Fibroblast of the aortic adventitia (primary cell): ENCODE measurements at places on chromosomes 2 and 18.

- DNase-seq, result peak; percentile 97
These were observed 24.2 kb upstream of the CASP8 start for GRCh38 chr2:201235860-201236811.

DNA sequence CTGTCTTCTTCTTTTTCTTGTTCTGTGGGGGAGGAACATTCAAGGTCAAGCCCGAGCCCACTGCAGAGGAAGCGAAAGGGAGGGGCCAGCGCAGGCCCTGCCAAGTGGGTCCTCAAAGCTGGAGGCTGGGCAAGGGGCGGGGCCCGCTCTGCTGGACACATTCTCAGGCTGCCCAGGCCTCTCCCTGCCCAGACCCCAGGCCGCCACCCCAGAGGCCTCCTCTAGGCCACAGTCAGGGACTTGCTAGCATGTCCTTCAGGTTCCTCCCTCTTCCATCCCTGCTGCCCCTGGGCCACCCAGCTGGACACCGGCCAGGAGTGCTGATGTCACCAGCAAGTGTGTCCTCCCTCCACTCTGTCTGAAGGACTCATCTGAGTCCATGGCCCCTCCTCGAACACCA, 44.1 kb downstream of the KIF1A start:
- DNase-seq, result no peak

DNA sequence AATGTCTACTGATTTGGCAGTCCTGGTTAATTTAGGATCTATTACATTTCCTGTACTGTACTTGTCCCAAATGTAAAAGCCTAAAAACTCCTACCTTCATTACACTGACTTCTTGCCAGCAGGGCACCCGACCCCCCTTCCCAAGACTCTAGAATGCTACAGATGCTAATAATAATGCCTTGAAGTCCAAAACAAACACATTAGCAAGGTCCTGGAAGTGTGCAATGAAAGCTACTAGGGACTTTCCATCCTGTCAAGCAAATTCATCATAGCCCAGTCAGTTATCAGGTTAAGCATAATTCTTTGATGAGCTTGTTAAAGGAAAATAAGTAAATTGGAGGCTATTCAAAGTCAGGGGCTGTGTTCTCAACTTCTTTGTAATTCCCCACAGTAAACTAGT, 115.3 kb upstream of the RBBP8 start:
- DNase-seq, result peak; percentile 59

DNA sequence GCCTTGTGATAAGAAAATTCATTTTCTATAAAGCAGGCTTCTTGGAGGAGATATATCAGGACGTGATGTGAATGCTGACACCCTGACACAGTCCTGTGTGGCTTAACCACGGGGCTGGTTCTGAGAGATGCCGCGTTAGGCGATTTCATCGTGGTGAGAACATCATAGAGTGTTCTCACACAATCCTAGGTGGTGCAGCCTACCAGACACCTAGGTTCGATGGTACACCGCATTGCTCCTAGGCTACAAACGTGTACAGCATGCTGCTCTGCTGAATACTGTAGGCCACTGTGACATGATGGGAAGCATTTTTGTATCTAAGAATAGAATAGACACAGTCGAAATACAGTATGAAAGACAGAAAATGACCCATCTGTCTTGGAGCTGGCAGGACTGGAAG, 82.5 kb downstream of the TNFRSF11A start:
- DNase-seq, result no peak

DNA sequence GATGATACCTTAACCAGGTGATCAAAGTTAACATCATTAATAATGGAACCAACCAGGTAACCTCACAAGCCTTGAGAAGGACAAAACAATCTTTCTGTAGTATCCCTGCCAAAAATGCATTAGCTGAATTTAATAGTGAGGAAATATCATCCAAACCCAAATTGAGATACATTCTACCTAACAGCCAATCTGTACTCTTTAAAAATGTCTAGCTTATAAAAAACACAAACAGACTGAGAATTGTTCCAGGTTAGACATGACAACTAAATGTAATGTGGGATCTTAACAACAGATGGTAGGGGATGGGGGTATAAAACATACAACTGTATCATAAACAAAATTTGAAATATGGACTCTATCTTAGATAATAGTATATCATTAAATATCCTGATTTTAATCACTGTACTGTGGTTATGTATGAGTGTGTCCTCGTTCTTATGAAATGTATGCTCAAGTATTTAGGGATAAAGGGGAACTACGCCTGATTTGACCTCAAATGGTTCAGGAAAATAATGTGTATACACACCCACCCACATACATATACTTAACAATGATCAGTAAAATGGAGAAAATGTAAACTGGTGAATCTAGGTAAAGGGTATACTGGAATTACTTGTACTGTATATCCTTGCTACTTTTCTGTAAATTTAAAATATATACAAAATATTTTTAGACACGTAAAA, 1.7 kb downstream of the FANCL start:
- DNase-seq, result no peak

GRCh38 chr2:120468136-120468535, 122.2 kb downstream of the INHBB start:
- DNase-seq, result peak; percentile 32

GRCh38 chr2:176084611-176085119, 903 bp upstream of the EVX2 start:
- DNase-seq, result no peak

DNA sequence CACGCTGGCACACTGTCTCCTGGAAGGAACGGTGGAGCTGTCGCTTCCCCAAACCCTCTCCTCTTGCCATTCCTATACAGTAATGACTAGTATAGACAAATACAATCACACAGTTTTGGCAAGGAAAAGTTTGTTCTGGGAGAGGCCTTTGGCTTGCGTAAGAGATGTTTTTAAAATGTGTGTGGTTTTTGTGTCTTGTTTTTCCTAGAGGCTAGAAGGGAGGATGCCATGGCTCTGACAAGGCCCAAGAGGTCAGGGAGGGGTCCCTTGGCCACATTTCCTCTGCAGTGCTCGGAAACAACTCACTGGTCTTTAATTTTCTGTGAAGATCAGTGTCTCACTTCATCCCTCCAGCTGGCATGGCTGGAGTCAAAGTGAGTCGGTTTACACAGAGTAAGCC, 195.9 kb downstream of the SH3RF3 start:
- peak; percentile 99 for DNase-seq

DNA sequence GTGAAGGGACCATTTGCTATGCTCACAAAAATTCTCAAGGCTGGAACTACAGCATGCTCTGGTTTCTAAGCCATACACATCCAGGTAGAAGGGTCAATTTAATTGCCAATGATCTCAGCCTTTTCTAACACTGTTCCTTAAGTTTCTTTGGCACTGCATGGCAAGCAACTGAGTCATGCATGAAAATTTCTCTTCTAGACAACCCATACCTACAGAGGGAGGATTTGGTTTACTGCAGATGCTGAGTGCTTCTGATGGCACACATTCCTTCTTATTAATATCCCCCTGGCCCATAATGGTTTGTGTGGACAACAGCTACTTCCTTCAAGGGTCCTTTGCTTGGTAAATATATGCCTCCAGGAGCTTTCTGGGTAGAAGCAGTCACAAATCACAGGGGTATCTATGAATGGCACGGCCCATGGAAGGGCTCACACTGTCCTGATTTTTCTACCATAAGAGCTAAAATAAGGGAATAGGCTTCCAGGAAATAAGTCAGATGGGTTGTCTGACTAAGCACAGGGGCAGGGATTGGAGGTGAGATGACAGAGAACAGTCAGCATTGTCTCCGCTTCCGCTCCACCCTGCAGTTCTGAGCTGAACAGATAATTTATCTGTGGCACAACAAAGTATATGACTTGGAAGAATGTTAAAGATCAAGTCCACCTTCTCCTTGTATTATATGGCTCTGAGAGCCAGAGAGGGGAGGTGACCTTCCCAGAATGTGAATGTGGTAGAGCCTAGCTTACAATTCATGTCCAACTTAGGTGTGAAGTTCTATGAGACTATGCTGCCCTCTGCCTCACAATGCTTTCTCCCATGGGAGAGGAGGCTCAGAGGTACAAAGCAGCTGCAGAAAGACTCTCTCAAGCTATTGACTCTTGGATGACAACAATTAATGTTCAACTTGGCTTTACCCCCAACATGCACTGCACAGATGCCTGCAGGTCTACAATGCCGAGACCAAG, 199.2 kb upstream of the TNP1 start:
- no peak for DNase-seq

GRCh38 chr2:105886029-105886454, 141.3 kb downstream of the NCK2 start:
- DNase-seq, result peak; percentile 94

DNA sequence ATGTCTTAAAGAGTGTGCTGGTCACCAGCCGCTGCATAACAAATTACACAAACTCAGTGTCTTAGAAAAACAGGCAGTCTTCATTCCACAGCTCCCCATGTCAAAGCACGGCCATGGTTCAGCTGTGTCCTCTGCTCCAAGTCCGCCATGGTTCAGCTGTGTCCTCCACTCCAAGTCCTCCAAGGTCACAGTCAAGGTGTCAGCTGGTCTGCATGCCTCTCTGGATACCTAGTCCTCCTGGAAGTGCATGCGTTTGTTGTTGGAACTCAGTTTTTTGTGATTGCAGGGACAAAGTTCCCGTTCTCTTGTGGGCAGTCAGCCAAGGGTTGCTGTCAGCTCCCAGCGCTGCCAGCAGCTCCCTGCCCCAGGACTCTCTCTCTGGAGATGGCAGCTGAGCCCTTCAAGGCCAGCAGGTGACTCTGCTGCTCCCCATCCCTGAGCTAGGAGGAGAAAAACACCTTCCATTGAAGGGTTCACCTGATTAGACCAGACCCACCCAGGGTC, 304.0 kb upstream of the MYT1L start:
- no peak for DNase-seq

- DNase-seq, result peak; percentile 57
These were observed 10.6 kb downstream of the PTPRM start for GRCh38 chr18:7577706-7578105.

DNA sequence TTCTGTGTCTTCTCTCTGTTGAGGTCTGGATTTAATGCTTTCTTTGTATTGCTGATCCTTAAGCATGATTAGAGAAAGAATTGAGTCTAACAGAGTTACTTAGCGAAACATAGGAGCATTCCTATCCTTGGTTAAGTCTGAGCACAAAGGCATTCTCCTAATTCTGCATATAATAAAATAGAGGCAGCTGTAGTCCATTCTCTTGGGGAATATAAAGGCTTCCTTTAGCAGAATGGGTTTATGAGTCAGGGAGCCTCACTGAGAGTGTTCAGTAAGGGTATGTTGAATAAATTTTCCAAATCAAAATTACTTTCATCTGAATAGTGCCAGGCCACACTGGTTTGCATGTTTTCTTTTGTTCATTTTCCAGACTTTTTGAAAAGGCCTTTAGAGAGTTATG, 101.5 kb downstream of the GALNT1 start:
- DNase-seq, result no peak

DNA sequence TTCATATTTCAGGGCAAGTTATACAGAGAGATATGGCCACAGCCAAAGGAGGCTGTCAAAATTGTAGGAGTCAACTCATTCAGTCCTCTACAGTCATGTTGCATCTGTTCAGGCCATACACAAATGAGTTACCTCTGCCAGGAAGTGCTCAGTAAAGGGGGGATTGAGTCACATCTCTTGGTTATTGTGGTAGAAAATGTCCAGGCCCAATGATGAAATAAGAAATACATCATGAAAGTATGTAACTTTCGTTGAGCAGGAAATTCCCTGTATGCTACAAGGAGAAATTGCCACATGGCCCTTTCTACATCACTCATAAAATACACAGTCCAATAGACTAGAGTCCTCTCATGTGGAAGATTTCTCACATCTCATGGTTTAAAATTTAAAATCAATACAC, 103.9 kb upstream of the COL3A1 start:
- DNase-seq, result peak; percentile 95

- peak; percentile 48 for DNase-seq
These were observed 517.0 kb downstream of the PTPRM start for GRCh38 chr18:8084160-8084559.

- no peak for DNase-seq
These were observed 28.8 kb upstream of the NEDD4L start for GRCh38 chr18:58015065-58015780.

DNA sequence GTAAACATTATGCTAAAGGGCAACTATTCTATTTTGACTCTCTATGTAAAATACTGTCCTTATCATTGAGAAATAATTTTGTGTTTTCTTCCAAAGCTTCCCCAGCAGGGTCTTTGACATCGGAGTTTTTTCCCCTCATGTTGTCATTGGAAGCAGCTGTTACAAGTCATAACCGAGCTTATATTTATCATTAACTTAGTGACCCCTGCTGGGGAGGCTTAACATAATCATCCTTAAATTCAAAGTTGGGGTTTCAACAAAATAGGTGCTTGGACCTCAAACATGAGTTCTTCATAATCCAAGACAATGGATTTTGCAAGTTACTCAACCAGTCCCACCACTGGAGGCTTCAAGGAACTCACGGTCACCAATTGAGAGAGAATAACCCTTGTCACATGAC, 330.9 kb downstream of the DCC start:
- DNase-seq, result peak; percentile 0

GRCh38 chr2:170582751-170583463, 132.2 kb upstream of the SP5 start:
- no peak for DNase-seq

DNA sequence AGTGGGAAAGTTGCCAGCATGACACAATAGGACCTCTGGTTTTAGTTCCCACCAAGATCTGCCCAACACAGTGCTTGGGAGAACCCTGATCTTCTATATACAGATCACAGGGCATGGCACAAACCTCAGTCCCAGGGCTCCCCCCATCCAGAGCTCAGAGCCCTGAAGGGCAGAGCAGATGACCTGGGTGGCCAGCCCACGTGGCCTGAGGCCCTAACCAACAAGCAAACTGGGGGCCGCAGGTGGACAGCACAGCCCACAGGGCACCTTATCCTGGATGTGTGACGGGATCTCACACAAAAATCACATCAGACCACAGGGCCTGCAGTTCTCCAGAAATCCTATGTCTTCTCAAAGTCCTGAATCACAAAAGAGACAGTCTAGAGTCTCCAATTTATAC, 34.7 kb downstream of the CRACDL start:
- DNase-seq, result no peak

- no peak for DNase-seq
These were observed 7.1 kb downstream of the PKDCC start for GRCh38 chr2:42054714-42055430.

DNA sequence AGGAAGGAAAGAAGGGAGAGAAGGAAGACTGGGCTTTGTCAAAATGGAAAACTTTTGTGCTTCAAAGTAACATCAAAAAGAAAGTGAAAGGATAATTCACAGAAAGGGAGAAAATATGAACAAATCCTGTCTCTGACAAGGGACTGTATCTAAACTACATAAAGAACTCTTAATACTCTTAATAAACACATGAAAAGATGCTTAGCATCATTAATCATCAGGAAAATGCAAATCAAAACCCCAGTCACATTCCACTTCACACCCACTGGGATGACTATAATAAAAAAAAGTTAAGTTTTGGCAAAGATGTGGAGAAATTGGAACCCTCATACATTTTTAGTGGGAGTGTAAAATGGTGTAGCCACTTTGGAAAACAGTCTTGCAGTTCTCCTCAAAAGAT, 11.8 kb upstream of the ZFP36L2 start:
- DNase-seq, result peak; percentile 58

DNA sequence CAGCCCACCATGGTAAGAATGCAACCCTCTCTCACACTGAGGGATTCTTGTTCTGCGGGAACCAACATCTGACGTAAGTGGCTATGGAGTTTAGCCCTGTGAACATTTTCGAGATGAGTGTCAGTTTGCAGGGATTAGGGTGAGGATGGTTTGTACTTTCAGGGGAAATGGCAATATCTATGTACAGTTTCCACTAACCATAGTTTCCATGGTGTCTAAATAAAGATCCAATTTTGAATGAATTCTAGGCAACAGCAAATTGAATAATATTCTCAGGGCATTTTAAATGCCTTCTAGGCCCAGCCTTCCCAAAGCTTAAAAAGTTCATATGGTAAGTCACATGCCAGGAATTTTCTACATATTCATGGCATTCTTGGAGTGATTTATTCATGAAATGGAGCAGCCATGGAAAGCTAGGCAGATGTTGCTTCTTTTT, 105.4 kb upstream of the MMADHC start:
- DNase-seq, result peak; percentile 37
